Activated T-helper 17 cell treated with anti-CD3 and anti-CD28 coated beads, Interleukin-2, amount 50 U/mL, for 72 hours (primary cell): ENCODE measurements at places on chromosomes 3 and 15.

DNA sequence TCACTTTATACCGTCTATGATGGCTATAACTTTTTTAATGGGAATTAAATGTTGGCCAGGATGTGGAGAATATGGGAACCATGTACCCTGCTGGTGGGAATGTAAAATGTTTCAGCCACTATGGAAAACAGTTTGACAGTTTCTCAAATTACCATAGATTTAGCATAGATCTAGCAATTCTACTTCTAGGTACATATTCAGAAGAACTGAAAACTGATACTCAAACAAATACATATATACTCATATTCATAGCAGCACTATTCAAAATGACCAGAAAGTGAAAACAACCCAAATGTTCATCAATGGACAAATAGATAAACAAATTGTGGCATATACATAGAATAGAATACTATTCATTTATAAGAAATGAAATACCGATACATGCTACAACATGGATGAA, 539.4 kb downstream of the IGSF11 start:
- ATAC-seq: no peak

GRCh38 chr3:197748597-197749314, 927 bp upstream of the FYTTD1 start:
- ATAC-seq: no peak

- peak; percentile 86 for ATAC-seq
Measured at GRCh38 chr3:49554633-49555265, 472 bp downstream of the BSN start.

DNA sequence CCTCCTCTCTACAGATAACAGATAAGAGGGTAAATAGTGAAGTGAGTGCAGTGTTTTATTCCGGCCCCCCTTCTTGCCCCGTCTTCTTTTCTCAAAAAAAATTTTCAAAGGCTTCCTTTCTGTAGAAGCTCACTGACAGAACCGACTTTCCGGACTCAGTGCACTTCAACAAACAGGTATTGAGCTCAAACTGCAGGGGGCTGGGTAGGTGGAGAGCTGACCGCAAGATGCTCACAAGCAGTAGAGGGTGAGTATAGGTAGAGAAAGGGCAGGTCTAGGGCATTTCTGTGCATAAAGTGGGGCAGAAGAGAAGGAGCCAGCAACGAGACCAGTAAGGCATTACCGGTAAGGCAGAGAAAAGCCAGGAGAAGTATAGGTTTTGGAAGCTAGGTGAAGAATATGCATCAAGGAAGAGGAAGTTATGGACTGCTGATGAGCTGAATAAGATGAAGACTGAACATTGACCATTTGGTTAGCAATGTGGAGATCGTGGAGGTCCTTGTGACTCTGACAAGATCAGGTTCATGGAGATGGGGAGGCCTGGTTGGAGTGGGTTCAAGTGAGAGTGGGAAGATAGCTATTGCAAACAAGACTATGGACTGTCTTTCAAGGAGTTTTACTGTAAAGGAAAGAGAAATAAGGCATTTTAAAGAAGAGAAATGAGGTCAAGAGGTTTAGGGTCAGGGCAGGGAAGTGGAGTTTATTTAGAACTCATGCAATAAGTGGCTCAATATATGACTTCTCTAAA, 97.4 kb downstream of the ST6GAL1 start:
- peak; percentile 50 for ATAC-seq

DNA sequence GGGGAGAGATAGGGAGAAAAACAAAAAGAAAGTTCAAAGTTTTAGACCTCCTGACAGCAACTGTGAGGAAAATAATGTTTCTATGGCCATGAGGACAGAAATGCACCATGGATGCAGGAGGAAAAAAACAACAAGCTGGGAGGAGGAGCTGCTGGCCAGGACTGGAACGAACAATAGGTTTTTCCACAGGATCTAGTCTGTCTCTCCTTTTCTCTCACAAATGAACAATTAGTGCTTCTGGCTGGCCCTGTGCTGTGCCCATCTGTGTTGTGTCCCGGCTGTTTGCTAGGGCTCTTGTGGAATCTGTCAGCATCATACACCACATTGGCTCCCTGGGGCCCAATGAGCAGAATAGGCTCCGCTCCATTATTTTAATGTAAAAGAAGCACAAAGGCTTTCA, 15.2 kb downstream of the GK5 start:
- ATAC-seq: no peak

DNA sequence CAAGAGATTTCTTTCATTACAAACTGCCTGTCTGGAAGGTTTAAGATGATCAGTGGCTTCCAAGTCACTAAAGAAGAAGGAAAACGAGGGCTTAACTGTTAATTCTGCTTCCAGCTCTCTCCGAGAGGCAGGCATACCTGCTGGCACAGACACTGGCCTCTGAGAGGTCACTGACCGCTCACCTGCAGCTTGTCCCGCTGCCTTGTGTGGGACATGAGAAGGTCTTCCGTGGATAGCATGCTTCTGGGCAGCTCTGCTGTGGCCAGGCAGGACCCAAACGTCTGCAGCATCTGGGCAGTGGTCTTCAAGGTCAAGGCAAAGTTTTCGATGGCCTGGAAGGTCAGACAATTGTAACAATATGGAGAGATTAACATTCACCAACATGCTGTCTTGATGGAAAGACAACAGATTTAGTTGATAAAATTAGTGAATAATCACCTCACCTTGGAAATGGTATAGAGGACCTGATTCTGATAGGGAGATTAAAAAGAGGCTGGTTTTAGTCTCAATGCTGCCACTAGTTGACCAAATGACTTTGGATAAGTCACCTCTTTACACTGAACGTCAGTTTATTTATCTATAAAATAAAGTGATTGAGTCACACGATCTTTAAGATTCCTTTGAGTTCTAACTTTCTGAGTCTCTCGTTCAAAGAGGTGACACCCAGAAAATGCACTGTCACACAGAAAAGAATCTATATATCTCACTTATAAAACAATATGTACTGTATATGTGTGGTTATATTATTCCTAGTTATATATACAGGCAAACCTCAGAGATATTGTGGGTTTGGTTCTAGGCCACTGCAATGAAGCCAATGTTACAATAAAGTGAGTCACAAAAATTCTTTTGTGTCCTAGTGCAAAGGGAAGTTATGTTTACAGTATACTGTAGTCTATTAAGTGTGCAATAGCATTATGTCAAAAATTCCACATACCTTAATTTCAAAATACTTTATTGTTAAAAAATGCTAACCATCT, 65.1 kb downstream of the B3GNT5 start:
- no peak for ATAC-seq

GRCh38 chr15:55799291-55800212, 56.6 kb upstream of the PRTG start:
- no peak for ATAC-seq

DNA sequence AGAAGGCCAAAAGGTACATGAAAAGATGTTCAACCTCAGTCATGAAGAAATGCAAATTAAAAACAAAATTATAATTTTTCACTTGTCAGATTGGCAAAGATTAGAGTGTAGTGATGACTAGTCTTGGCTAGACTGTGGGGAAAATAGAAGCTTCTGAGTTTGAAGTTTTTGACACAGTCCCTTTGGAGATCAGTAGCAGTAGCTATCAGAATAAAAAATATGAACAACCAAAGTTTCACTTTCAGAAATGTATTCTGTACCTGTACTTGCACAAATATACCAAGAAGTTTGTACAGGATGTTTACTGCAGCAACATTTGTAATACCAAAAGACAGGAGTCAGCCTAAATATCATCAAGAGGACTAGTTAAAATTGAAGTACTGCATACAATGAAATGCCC, 14.1 kb downstream of the ATP2C1 start:
- ATAC-seq: peak; percentile 93

DNA sequence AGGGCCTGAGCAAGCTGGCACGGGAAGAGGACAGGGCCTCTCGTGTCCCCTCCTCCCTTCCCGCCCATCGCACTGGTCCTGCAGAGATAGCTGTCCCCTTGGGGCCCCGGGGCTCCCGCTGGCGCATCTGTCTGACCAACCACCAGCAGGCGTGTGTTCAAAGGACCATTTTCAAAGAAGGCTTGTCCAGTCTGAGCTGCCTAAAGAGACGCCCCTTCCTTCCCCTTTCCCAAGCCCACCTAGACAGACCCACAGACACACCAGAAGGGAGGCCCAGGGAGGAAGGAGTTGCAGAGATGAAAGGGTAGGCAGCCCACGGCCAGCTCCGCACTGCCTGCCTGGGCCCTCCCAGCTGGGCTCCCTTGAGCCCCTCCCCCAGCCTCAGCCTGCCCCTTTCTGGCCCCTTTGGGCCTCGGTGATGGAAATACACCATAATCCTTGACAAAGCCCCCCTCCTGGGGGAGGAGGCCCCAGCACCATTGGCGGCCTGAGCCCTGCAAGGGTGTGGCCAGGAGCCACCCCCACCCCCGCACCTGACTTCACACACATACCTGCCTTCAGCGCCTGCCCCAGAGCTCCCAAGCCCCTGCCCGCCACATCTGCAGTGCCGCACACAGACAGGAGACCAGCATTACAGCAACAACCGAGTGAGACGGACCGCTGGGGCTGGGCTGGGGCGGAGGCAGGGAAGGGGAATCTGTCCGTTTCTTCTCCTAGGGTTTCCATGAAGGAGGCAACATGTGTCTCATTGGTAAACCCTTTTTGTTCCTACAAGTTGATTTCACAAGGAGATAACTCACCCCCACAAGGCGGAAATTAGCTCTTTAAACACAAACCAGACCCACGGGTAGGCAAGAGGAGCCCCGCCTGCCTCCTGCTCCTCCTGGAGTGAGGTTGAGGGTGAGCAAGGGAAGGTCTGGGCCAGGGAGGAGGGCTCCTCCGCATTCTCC, at the start of gene STRA6:
Gene STRA6 (minus strand): TSS at position 336 of the 950 bp plus-strand sequence. CDS start 520 bp downstream, outside the sequence.
- ATAC-seq: no peak

DNA sequence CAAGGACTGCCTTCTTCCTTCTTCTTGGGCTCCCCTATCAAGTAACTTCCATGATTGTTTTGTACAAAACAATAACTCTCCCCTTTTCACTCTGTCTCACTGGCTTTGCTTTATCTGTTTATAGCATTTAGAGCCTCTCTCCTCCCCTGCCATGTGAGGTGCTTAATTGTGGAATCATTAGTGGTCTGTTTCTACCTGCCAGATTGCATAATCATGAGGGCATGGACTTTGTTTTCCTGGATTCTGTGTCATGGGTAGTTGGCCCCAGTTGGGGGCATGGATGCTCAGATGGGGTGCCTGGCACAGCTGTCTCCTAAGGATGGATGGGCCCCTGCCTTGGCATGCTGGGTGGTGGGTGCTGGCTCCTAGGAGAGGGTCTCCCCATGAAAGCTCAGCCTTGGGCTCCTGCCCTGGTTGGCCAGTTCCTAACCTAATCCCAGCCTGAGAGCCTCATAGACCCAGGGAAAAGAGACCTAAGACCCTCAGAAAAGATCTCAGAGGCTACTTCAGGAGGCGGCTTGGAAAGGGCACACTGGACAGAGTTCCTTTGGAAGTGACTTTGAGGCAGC, 8.0 kb upstream of the CTXND1 start:
- no peak for ATAC-seq

- ATAC-seq: no peak
Measured at GRCh38 chr15:95733931-95734330, 596.6 kb upstream of the NR2F2 start.

GRCh38 chr3:198079771-198080520, 119.9 kb downstream of the LMLN start:
- peak; percentile 78 for ATAC-seq

DNA sequence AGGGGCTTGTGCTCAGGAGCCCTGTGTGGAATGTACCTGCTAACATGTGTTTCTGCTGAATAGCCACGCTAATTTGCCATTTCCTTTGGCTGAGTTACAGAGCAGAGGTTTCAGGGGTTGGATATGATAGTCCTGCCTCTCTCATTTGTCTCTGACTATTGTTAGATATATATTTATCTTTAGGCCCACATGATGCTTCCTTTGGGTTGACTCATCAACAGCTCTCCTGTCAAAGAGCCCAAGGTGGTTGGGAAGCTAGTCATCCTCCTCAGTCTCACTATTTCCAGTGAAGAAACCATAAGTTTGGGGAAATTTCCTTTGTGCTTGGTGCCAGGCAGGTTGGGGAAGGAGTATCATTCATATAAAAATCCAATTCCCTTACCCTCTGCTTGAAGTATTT, 1194.6 kb downstream of the ZPLD1 start:
- no peak for ATAC-seq

DNA sequence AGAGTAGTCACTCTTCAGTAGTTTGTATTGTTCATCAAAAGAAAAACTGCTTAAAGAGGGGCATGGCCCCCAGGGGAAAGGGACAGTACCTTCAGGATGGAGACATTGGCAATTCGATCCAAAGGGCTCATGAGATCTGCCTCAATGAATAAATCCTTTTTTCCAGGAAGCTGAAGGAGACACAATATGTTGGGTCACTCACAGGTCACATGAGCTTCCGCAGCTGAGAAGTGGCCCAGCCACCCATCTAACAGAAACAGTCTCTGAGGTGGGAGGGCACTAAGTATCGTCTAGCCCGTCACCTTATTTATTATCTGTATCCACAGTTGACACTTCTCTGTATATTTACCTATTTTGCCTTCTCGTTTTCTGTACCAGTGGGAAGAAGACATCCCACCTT, 4.7 kb downstream of the VPS33B start:
- ATAC-seq: no peak

GRCh38 chr3:10263646-10264363, 15.5 kb downstream of the TATDN2 start:
- ATAC-seq: peak; percentile 92

GRCh38 chr15:55254916-55255679, 34.5 kb downstream of the RAB27A start:
- peak; percentile 54 for ATAC-seq

- ATAC-seq: no peak
Measured at GRCh38 chr3:184241447-184242296, 7.1 kb downstream of the ALG3 start.

GRCh38 chr15:79769069-79769481, 127.7 kb downstream of the MTHFS start:
- ATAC-seq: no peak

- peak; percentile 100 for ATAC-seq
Measured at GRCh38 chr15:85073556-85074194, 92.0 kb downstream of the PDE8A start.

- no peak for ATAC-seq
Measured at GRCh38 chr3:136733317-136733833, 18.8 kb downstream of the STAG1 start.

GRCh38 chr3:178370387-178370786, 165.8 kb upstream of the KCNMB2 start:
- no peak for ATAC-seq

DNA sequence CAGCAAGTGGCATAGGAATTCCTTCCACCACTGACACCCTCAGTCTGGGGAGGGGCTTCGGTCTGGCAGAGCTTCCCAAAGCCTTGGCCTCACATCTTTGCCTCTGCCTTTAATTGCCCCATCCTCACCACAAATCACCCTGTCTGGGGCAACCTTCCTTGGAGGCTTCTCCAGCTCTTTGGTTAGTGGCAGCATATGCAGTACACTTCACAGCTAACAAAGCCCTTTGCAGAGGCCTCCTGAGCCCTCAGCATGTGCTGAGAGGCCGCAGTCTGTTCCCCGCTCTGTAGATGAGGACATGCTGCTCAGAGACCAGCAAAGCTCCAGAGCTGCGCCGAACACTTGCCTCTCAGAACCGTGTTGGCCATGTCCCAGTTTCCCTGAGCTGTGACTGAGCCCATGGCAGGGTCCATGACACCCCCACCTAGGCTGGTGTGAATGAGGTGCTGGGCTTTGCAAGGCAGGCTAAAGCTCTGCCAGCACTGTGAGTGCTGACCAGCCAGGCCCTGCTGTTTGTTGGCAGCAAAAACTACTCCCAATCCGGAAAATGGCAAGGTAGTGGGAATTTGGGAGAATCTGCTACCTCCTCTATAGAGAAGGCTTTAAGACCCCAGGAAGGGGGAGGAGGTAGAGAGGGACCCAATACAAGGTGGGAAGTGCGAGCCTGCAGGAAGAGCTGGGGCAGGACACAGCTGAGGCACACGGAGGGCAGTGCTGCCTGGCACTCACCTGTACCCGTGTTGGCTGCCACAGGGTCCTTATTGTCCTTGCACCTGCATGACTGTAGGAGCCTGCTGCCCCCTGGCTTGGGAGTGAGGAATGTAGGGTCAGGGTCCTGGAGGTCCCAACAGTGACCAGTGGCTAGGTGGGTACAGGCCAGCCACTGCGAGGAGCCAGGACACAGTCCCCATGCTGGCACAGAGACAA, 8.4 kb upstream of the KLF15 start:
- ATAC-seq: no peak
